ENCODE measurements at places on chromosomes 13 and 19. TPM values are rescaled to one million over a fixed set of nuclear protein-coding genes. Genes with fewer than 3 reads are reported as not detected.

The CILP2 gene
- total RNA-seq = 0.07 TPM

The KCNRG gene
- total RNA-seq = 0.18 TPM

The BST2 gene
- 159 TPM for total RNA-seq

The GAS6 gene
- 1.5 TPM for total RNA-seq

The FUZ gene
- total RNA-seq = 11.5 TPM

The KLK15 gene
- total RNA-seq = not detected

The GJB6 gene
- total RNA-seq = 2.6 TPM

The ZNF43 gene
- total RNA-seq = 27.7 TPM

The DACT3 gene
- 0.34 TPM for total RNA-seq

The HS6ST3 gene
- not detected for total RNA-seq

The ZNF471 gene
- 0.09 TPM for total RNA-seq

The ELOF1 gene
- 57.1 TPM for total RNA-seq

The GNA15 gene
- 83.6 TPM for total RNA-seq

The ZNF846 gene
- 6.5 TPM for total RNA-seq

The ZNF548 gene
- 19.9 TPM for total RNA-seq

The CLIP3 gene
- 3.0 TPM for total RNA-seq

The VSTM1 gene
- total RNA-seq = not detected

The STOML3 gene
- total RNA-seq = not detected

The B3GLCT gene
- total RNA-seq = 5.1 TPM

The WDR87 gene
- total RNA-seq = not detected

The C1QTNF9 gene
- not detected for total RNA-seq

The GRIK5 gene
- total RNA-seq = 2.0 TPM

The EPSTI1 gene
- 56.0 TPM for total RNA-seq

The ZFP30 gene
- total RNA-seq = 11.2 TPM

The SIGLEC5 gene
- total RNA-seq = not detected

The OVOL3 gene
- total RNA-seq = not detected

The OLFM2 gene
- 9.0 TPM for total RNA-seq

The IRS2 gene
- 7.0 TPM for total RNA-seq

The FGF22 gene
- not detected for total RNA-seq

The ZNF665 gene
- total RNA-seq = 2.7 TPM

The FAM216B gene
- total RNA-seq = not detected

The CCDC169 gene
- 0.32 TPM for total RNA-seq

The THSD1 gene
- total RNA-seq = 0.34 TPM

The LCP1 gene
- 1,165 TPM for total RNA-seq

The ATP8B3 gene
- 28.5 TPM for total RNA-seq

The ZNF506 gene
- 15.3 TPM for total RNA-seq

The SLITRK5 gene
- total RNA-seq = not detected

The TMC4 gene
- total RNA-seq = 3.5 TPM

The MAST1 gene
- 0.73 TPM for total RNA-seq

The TGFBR3L gene
- 1.1 TPM for total RNA-seq

The TNNI3 gene
- total RNA-seq = not detected

The LRRC4B gene
- total RNA-seq = not detected

The CD177 gene
- total RNA-seq = not detected

The KHSRP gene
- total RNA-seq = 320 TPM

The ZNF100 gene
- total RNA-seq = 22.3 TPM

The S1PR5 gene
- total RNA-seq = not detected

The C5AR1 gene
- total RNA-seq = 1.7 TPM

The TSSK6 gene
- 3.3 TPM for total RNA-seq

The NUP62 gene
- 138 TPM for total RNA-seq

All from T-helper 2 cell treated with Interferon-gamma antibody and Interleukin-4, amounts not matched to agents 100 ng/mL and 5 ng/mL, for 36 hours (primary cell).